ENCODE measurements at places on chromosomes 16 and 17.

GRCh38 chr16:31473264-31473984 lies 1.5 kb downstream of the TGFB1I1 start:
- no peak for DNase-seq

GRCh38 chr16:10581507-10581906 lies 1.1 kb upstream of the EMP2 start:
- DNase-seq, result no peak

GRCh38 chr16:68079626-68080344 lies 5.4 kb upstream of the NFATC3 start:
- no peak for DNase-seq

DNA sequence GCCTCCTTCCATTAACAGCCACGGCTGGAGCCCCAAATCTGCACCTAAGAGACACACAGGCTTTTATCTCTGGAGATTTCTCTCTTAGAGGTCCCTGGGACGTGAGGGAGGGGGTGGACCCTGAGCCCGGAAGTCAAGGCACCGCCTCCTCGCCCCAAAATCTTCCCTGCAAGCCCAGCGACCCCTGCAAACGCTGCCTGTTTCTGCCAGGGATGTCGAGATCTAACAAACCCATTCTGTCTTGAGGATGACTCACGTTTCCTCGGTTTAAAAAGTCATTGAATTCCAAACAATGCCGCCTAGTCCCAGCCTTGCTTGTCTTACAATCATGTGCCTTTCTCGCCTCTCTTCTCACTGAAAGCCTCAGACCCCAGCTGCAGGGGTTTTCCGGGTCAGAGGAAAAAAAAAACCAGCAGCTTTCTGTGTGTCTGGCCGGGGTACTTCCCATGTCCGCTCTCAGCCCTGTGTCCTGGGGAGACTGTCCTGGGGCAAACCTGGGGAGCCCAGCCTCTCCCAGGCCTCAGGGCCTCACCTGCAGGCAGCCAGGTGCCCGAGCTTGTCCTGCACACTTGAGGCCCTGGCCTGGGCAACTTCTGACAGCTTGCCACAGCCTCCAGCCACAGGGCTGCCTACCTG lies 15.4 kb downstream of the ARL2BP start:
- DNase-seq, result no peak

DNA sequence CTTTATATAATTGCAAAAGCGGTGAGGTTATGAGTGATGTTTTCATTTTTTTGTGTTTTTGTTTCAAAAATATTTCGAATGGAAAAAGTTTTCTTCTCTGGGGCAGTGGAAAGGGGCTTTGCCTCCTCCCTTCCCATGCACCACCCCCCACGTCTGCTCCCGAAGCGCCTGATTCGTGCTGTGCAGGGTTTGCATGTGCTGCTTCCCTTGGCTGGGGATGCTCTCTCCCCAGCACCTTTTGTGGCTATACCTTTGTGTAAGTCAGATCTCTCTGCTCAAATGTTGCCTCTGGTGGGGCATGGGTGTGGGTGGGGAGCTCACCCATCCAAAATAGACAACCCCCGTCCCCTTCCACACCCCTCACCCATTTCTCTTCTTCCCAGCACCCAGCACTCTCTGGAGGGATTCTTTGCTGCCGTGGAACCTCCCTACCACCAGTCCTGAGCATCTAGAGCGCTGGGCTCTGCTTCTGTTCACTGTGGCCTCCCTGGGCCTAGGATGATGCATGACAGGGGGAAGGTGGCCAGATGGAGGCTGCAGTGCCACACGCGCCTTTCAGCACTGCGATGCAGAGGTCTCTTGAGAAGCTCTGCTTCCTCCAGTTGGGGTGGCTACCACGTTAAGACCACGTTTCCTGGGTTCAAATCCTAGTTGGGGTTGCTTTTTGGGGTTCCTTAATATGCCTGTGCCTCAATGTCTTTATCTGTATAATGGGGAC lies 71.2 kb downstream of the IRF8 start:
- no peak for DNase-seq

- DNase-seq, result no peak
Observed at GRCh38 chr16:87017371-87018012, 299.7 kb downstream of the C16orf95 start.

DNA sequence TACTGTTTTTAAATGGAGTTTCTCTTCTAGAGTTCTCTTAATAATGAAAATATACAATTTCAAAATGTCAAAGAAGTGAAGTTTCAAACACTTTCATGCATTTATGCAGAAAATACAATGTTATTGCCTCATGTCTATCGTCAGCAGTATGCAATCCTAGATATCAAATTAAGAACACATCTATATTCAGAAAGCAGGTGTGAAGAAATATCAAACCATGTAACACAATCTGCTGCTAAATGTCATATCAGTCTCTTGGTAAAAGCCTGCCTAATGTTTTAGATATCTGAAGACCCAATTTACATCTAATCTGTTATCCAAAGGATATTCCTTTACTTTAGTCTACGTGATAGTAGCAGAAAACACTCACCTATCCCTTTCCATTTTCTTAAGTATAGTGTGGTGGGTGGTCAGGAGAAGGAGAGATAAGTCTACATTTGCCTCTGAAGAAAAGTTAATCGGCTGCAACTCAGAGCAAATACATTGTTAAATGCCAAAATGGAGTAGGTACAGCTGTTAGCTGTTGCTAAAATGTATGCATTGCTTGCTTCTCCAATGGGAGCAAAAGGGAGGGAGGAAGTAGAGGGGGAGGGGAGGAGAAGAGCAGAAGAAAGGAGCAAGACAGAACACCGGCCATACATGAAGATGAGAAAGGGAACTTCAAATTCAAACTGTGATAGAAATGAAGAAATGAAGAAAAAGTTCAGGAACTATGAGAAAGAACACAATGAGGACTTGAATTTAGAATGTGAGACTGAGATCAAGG lies 64.9 kb downstream of the ITFG1 start:
- no peak for DNase-seq

GRCh38 chr17:76124582-76125390 lies 16.3 kb downstream of the FOXJ1 start:
- DNase-seq, result no peak

All from NCI-H446 (cell line).